Activated naive CD4-positive, alpha-beta T cell treated with anti-CD3 and anti-CD28 coated beads, Interleukin-2, amount 50 U/mL, for 72 hours (primary cell): ENCODE measurements at places on chromosomes 4 and X. TPM values are rescaled to one million over a fixed set of nuclear protein-coding genes. Genes with fewer than 3 reads are reported as not detected.

DNA sequence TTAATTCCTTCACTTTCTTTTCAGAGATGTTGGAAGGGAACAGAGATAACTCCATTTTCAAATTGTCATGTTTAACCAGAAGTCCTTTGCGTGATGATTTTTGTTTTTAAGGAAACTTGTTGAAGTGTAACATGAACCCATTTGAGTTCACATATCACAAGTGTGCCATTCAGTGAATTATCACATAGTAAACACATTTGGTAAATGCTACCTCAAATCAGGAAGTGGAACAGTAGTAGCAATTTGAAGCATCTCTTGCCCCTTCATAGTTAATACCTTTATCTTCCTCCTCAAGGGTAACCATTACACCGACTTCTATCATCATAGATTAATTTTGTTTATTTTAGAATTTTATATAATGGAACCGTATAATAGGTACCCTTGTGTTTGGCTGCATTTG, 35.8 kb downstream of the KDM6A start:
- no peak for DNase-seq

- DNase-seq, result no peak
These were observed 68.8 kb downstream of the SPANXN4 start for GRCh38 chrX:143094417-143095023.

DNA sequence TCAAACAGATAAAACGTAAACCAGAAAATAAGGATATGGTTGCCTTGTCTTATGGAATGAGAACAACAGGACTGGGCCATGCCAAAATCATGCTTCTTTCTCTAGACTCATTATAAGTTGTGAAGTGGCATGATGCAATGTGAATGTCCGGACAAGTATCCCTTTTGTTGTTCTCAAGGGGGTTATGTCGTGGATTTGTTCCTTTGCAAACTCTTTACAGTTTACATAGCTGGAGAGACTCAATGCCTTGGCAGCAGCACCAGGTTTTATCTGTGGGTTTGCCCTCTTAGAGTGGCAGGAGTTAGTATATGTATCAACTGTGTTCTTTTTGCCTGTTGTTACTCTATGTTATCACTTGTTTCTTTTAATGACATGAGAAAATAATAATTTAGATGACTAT, 41.4 kb downstream of the SPRY1 start:
- no peak for DNase-seq

DNA sequence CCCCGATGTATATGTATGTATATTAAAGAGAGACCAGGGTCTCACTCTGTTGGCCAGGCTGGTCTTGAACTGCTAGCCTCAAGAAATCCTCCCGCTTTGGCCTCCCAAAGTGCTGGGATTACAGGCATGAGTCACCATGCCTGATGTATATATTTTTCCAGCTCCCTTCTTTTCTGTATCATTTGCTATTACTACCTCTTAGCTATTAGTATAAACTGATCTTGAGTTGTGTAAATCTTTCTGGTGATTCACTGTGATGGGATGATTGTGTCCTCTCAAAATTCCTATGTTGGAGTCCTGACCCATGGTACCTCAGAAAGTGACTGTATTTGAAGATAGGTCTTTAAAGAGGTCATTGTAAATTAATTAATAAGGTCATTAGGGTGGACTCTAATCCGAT, 53.1 kb downstream of the HPRT1 start:
- no peak for DNase-seq

The PFKFB1 gene
- 0.99 TPM for total RNA-seq
